ENCODE measurements at places on chromosomes 11 and 22.
A peak's percentile ranks its signal among the peaks of the same experiment; 100 is the strongest.

GRCh38 chr11:62024936-62025486, 57.6 kb upstream of the FTH1 start:
- DNase-seq = no peak

DNA sequence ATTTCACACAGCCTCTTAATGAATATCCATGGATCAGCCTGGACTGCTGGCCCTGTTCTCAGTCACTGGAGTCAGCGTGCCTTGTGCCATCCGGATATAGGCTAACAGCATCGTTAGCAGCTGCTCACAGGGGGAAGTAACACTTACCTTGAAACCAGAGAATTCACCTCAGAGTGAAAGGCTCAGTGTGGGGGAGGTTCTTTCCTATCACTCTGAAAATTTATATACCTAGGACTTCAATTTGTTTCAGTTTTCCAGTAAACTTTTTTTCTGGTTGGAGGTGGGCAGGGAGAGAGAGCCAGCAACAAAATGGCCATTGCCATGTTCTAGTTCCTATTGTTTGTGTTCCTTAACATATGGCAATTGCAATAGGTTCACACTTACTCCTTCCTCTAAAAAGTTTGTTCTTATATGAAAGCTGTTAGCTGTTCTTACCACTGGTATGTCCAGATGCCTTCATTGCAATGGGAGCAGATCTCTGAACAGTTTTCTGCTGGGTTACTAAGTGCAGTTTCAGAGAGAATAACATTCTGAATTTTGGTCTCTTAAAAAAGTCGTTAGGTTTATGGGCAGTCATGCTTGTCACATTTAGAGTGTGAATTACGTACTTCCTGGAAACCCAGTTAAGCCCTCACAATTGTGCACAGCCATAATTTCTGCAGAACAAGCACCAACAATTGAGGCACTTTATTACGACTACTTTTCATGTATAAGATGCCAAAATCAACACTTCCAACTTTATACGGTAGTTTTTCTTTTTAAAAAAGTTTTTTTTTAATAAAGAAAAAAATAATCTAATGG, 247.6 kb downstream of the CADM1 start:
- no peak for DNase-seq

DNA sequence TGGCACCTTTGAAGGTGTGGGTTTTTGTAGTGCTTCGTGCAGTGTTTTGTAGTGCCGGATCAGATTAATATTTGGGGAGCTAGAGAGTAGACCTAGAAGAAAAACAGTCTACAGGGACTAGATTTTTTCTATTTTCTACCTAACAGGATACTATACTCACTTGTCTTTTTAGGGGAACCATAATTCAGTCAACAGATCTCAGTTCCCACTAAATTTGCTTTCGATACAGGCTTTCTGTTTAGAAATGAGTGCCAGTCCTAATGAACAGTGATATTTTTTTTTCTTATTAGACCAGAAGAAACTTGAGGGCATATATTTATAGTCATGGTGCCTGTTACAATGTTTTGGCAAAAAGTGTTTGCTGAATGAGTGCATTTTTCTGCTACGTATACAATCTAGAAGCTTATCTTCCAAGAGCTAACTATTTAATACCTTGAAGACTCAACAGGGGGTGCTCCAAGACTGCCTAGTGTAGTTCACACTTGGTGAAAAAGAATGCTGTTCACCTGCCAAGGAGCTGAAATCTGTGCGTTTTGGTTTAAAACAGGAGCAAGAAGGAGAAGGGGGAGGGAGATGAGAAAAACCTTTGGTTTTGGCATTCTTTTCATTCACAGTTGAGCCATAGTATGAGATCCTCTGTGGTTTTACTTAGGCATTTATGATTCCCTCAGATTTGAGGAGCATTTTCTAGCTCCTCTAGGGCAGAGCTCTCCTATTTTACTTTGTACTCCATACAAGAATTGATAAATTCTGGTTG, 44.9 kb upstream of the VSTM5 start:
- DNase-seq = no peak

DNA sequence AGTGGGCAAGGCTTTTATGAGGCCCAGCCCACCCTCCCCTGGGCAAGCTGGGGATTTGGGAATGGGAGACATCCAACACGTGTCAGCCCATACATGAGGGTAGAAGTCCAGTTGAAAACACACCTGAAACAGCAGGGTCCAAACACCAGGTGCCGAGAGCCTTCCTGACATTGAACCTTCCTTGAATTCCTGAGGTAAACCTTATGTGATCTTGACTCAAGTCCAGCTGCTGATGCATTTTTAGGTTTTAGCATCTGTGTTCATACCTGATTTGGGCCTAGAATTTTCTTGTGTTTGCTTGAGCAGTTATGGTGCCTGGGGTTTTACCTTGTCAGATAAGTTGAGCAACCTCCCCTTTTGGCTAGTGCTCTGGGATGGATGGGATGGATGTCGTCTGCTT, 66.3 kb downstream of the CDKN1C start:
- no peak for DNase-seq

- DNase-seq = no peak
Measured at GRCh38 chr11:44300844-44301563, 8.9 kb downstream of the ALX4 start.

- DNase-seq = no peak
Measured at GRCh38 chr11:120722524-120722923, 211.0 kb downstream of the GRIK4 start.

GRCh38 chr22:24208012-24208749, 26.9 kb downstream of the SUSD2 start:
- DNase-seq = no peak

- DNase-seq = no peak
Measured at GRCh38 chr11:70399681-70400112, 1.4 kb downstream of the CTTN start.

- peak; percentile 32 for DNase-seq
Measured at GRCh38 chr22:19105867-19106802, 16.1 kb downstream of the DGCR2 start.

DNA sequence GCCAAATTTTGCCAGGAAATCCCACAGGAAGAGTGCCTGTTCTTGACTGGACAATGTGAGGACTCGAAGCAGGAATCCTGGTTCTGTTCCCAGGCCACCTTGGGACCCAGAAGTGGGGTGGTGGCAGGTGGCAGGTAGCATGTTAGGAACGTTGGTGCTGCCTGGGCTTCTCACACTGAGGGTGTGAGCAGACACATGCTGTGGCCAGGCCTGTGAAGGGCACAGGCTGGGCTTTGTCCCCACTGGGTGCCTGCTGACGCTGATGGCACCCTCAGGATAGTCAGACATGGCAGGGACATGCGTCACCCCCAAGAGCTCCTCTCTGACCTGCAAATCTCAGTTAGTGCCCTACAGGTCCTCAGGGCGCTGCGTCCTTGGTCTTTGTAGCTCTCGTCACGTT, 21.1 kb upstream of the NECTIN1 start:
- DNase-seq = no peak

- DNase-seq = no peak
Measured at GRCh38 chr22:48334971-48335370, 1492.7 kb downstream of the BRD1 start.

DNA sequence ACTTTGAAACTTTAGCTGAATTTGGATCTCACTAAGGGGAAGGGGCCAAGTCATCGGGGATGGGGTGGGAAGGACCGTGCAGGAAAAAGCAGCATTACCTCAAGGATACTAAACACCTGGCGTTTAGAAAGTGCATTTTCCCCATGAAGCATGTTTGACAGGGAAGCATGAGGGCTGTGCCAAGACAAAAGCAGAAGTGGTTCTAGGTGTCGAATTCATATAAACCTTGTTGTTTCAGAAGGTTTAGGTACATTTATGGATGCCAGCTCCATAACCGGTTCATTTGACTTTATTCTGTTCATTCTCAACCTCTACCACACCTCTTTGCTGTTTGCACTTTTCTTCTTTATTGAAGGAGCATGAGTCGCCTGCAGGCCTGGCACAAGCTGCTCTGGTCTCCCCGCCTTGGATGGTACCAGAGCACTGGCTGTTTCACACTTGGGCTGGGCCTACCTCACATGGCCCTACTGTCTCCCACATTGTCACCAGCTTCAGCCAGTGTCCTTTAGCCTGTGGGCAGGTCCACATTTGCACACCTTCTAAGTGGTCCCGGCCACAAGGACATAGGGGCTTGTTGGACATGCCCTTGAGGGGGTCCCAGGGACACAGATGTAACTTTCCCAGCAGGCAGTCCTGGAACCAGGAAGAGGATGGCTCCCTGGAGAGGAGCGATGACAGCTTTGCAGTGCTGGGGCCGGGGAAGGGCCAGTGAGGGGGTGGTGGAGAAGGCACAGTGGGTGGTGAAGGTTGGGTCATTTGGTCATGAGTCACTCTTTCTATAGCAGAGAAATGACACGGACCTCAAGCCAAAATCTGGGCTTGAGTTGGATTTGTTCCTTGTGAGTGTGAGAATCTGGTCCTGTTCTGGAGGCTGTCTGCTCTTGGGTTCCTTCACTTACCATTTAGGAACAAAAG, 3.2 kb upstream of the ST14 start:
- no peak for DNase-seq

GRCh38 chr22:23418159-23418788, 161.8 kb downstream of the IGLL1 start:
- no peak for DNase-seq

- peak; percentile 27 for DNase-seq
Measured at GRCh38 chr11:18727479-18728236, 1.7 kb upstream of the IGSF22 start.

- DNase-seq = no peak
Measured at GRCh38 chr11:128260398-128260797, 327.0 kb downstream of the ETS1 start.

DNA sequence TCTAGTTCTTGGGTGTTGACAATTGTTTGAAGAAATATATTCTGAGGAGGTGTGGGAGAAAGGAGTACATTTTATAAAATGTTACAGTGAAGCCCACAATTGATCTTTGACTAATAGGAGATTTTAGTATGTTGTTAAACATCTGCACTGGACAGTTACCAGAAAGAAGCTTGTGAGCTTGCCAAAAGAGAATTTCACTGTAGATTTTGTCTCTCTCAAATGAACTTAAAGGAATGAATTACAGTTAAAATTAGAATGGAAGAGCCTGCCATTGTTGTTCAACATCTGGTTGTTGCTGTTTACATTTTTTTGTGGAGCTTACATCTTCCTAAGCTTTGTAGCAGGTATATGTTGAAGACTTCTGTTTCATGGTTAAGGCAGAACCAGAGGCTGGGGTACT, 620.5 kb upstream of the CCDC179 start:
- no peak for DNase-seq

- no peak for DNase-seq
Measured at GRCh38 chr11:60978546-60979380, 7.3 kb downstream of the CD6 start.

- no peak for DNase-seq
Measured at GRCh38 chr11:79331203-79331901, 109.5 kb downstream of the TENM4 start.

- DNase-seq = no peak
Measured at GRCh38 chr22:45216133-45217003, 24.3 kb downstream of the KIAA0930 start.

DNA sequence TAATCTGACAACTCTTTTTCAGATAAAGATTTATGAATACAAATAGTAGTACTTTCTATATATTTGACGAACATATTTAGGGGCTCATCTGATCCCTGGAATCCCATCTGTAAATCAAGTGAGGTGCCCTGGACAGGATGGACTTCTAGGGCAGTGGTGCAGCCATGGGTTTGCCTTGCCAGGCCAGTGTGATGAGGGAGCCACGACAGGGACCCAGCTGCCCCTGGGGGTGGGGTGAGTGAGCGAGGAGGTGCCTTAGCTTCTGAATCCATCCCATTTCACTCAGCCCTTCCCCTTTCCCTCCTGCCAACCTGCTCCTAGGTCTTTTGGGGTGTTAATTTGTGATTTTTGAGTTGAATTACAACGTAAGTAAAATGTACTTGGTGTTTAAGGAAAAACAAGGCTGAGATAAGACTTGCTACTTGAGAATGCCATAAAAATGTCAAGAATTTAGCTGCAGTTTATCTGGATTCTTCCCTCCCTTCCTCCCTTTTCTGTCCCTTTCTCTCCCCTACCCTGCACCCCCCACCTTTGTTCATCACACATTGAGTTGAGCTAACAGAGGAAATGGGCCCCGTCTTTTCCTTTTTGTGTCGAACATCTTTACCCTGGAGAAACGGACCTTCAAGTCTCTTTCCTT, 60.8 kb downstream of the PPFIBP2 start:
- no peak for DNase-seq

DNA sequence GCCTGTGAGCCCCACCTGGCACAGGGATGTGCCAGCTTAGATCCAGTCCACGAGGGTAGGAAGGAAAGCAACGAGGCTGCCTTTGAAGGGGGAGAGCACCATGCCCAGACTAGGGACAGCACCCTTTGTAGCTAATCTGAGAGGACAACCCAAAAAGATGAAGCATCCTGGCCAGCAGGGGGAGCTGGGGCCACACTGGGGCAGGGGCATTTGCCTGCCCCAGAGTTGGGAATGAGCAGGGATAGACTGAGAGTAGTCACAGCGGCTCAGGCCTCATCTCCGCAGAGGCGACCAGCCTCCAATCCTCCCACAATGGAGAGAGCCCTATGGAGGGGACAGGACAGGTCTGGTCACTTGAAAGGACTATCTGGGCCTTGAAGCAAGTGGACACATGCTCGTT, 16.4 kb downstream of the LMO1 start:
- no peak for DNase-seq

GRCh38 chr11:6988506-6988905, 31.6 kb downstream of the ZNF214 start:
- DNase-seq = no peak

DNA sequence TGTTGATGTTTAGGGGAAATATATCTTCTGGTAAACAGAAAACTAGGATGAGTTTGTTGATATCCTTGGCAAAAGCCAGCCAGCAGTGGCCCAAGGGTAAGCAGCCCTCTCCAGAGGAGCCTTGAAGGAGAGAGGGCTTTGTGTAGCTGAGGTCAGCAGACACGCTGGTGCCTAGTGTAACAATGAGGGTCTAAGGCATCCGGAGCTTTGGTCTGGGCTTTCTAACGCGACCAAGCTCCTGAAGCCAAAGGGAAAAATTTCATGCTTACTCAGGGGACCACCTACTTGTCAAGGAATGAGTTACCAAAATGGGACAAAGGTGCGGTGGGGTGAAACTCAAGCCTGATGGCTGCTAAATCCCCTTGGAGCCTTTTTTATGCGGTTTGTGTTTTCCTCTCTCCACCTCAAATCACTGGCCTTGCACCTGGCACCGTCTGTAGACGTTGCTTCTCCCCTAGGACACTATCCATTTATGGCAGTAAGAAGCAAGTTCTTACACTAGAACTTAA, 134.9 kb downstream of the DBX1 start:
- DNase-seq = no peak

- DNase-seq = no peak
Measured at GRCh38 chr11:18080451-18080850, 25.4 kb downstream of the SAAL1 start.

Data from activated CD4-positive, CD25-positive, alpha-beta regulatory T cell (primary cell).